ENCODE measurements at places on chromosomes 6 and 20. TPM values are rescaled to one million over a fixed set of nuclear protein-coding genes. Genes with fewer than 3 reads are reported as not detected.

DNA sequence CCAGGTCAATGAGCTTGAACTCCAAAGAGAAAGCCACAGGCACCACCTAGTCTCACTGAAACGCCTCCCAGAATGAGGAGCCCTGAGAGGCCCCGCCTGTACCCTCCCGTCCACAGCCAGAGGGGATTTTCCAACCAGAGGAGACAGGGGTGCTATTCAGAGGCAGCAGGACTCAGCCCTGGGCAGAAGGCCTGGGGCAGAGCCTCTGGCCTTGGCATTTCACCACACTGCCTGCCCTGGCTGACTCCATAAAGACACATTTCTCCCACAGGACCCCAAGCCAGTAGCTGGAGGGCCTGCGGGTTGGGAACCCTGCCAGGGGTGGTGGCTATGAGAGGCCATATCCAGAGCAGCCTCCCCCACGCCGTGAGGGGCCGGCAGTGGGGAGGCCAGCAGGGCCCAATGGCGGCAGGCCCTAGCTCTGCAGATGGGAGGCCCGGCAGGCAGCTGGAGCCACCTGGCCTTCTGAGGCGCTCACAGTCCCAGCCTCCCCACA lies 159.3 kb downstream of the PREX1 start:
- DNase-seq: no peak

GRCh38 chr6:150491131-150491810 lies 108.4 kb upstream of the PLEKHG1 start:
- no peak for DNase-seq

GRCh38 chr6:4459032-4459431 lies 317.2 kb upstream of the CDYL start:
- peak; percentile 40 for DNase-seq

DNA sequence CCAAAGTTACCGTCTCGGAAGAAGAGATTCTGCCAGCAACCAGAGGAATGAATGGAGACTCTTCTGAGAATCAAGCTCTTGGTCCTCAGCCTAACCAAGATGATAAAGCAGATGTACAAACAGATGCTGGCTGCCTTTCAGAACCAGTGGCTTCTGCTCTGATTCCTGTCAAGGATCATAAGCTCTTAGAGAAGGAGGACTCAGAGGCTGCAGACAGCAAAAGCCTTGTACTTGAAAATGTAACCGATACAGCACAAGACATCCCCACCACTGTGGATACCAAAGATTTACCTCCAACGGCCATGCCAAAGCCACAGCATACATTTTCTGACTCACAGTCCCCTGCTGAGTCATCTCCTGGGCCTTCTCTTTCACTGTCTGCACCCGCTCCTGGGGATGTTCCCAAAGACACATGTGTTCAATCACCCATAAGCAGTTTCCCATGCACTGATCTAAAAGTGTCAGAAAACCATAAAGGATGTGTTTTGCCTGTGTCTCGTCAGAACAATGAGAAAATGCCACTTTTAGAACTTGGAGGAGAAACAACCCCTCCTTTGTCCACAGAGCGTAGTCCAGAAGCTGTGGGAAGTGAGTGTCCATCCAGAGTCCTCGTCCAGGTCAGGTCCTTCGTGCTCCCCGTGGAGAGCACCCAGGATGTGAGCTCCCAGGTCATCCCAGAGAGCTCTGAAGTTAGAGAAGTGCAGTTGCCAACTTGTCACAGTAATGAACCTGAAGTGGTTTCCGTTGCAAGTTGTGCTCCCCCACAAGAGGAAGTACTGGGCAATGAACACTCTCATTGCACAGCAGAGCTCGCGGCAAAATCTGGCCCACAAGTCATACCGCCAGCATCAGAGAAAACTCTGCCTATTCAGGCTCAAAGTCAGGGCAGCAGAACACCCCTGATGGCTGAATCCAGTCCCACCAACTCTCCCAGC lies 109.6 kb downstream of the RTN4IP1 start:
- DNase-seq: no peak

Gene RIMS1
- polyA plus RNA-seq: not detected

Gene LINC00237
- polyA plus RNA-seq: not detected
